Activated naive CD8-positive, alpha-beta T cell treated with anti-CD3 and anti-CD28 coated beads for 36 hours (primary cell): ENCODE measurements at places on chromosomes 7 and 10.
A peak's percentile ranks its signal among the peaks of the same experiment; 100 is the strongest.

- no peak for DNase-seq
- no peaks in the 10 kb centered on the region for H3K36me3 ChIP-seq
- H3K27ac ChIP-seq: no peak overlapping the region
- H3K4me1 ChIP-seq: peaks cover 18% of the 10 kb centered on the region
Observed at GRCh38 chr7:17041324-17041723, 159.5 kb upstream of the AGR3 start.

DNA sequence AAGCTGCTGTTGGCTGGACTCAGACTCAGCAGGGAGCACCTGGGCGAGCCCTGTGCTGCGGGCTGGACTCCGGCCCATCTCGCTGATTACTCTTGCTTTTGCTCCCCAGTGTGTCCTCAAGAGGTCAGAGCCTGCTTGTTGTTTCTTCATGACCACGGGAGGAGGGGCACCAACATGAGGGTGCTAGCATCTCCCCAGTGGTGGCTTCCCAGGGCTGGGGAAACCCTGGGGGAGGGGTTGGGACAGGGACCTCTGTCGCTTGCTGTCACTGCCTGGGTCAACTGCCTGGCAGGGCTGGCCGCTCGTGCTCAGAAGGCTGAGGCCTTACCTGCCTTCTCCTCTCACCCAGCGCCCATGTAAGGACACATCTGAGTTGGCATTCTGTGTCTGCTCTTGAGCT, 152.3 kb upstream of the SHH start:
- peaks cover 3% of the 10 kb centered on the region for H3K36me3 ChIP-seq
- peaks cover 14% of the 10 kb centered on the region for H3K27me3 ChIP-seq
- peaks cover 15% of the 10 kb centered on the region for H3K4me1 ChIP-seq
- DNase-seq: no peak
- no peak overlapping the region for H3K27ac ChIP-seq
- H3K4me3 ChIP-seq: no peak overlapping the region

DNA sequence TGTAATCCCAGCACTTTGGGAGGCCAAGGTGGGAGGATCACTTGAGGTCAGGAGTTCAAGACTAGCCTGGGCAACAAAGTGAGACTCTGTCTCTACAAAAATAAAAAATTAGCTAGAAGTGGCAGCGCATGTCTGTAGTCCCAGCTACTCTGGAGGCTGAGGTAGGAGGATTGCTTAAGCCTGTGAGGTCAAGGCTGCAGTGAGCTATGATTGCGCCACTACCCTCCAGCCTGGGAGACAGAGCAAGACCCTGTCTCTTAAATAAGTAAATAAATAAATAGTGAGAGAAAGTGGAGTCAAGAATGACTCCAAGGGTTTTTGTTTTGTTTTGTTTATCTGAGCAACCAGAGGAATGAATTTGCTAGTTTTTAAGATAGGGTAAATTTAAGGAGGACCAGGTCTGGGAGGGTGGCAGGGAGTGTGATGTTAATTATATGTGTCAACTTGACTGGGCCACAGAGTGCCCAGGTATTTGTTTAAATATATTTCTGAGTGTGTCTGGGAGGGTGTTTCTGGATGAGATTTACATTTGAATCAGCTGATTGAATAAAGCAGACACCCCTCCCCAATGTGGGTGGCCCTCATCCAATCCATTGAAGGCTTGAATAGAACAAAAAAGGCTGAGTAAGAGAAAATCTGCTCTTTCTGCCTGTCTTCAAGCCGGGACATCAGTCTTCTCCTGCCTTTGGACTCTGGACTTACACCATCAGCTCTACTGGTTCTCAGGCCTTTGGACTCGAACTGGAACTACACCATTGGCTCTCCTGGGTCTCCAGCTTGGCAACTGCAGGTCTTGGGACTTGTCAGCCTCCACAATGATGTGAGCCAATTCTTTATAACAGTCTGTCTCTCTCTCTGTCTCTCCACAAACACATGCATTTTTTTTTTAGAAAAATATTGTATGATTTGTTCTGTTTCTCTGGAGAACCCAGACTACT, 23.5 kb downstream of the IMPDH1 start:
- no peak overlapping the region for H3K4me3 ChIP-seq
- peaks cover 10% of the 10 kb centered on the region for H3K27me3 ChIP-seq
- no peaks in the 10 kb centered on the region for H3K36me3 ChIP-seq
- no peak for DNase-seq

- peaks cover 19% of the 10 kb centered on the region for H3K27me3 ChIP-seq
- H3K4me3 ChIP-seq: no peak overlapping the region
- H3K36me3 ChIP-seq: no peaks in the 10 kb centered on the region
- no peak overlapping the region for H3K27ac ChIP-seq
Observed at GRCh38 chr7:94406696-94407095, 12.0 kb downstream of the COL1A2 start.

- DNase-seq: no peak
- peaks cover 1% of the 10 kb centered on the region for H3K4me1 ChIP-seq
- no peaks in the 10 kb centered on the region for H3K27me3 ChIP-seq
- no peak overlapping the region for H3K27ac ChIP-seq
- H3K36me3 ChIP-seq: peaks cover 6% of the 10 kb centered on the region
Observed at GRCh38 chr10:71357792-71358265, 38.8 kb downstream of the SLC29A3 start.

DNA sequence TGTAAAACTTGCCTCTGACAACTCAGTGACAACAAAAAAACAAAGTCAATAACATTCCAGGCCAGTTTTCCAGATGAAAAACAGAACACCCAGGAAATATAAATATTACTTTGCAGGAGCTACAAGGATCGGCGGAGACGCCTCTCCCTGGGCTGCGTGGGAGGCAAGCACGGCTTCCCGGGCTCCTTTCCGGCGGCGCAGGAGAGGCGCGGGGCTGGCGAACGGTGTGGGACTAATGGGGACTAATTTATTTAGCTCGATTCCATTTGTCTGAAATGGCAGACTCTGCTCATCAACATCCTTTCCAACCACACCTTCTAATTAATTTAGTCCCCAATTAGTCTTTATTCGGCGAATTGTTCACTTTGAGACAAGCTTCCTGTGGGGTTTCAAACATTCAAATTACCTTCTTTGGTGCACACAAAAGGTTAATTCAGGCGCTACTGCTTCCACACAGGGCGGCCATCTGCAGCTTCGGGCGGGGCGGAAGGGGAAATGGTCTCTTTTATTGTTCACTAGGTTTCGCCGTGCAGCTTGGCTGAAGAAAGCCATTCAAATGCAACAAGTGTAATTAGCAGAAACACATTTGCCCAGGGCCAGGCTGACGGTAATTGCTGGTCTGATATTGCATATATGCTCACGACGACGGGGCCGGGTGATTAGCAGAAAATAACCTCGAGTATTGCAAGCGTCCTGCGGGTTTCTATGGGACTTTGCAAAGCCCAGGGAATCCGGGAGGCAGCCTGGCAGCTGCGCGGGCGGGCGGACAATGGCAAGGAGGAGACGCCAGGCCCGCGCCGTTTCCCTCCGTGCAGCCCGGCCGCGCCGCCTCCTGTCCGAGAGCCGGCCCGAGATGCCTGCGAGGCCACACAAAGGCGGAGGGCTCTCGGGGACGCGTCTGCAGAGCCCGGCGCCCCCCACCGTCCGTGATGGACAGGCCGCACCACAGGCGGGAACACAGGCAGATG, 270.1 kb downstream of the PTPRN2 start:
- H3K27ac ChIP-seq: no peak overlapping the region
- no peak for DNase-seq
- no peak overlapping the region for H3K4me3 ChIP-seq
- H3K27me3 ChIP-seq: peaks cover 30% of the 10 kb centered on the region

- H3K36me3 ChIP-seq: no peaks in the 10 kb centered on the region
- H3K4me1 ChIP-seq: no peaks in the 10 kb centered on the region
- DNase-seq: no peak
- no peak overlapping the region for H3K27ac ChIP-seq
- no peaks in the 10 kb centered on the region for H3K27me3 ChIP-seq
Observed at GRCh38 chr7:154903083-154903731, 99.7 kb downstream of the PAXIP1 start.

DNA sequence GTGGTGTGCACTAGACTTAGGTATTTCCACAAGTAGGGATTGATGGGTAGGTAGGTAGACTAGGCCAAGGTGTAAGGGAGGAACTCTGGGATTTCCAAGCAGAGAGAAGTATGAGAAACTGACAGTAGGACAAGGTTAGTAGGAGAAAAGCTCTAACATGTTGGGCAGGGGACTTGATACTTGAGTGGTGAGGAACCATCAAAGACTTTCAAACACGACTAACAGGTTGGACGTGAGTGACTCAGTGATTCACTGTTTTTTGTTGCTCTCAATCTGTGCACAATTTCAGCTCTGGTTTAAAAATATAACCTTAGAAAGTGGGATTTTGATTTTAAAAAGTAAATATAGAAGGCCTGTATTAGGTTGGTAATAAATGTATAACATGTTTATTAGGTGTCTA, 44.4 kb downstream of the KLHDC10 start:
- H3K27me3 ChIP-seq: no peaks in the 10 kb centered on the region
- no peak for DNase-seq
- H3K4me1 ChIP-seq: peaks cover 5% of the 10 kb centered on the region
- peaks cover 13% of the 10 kb centered on the region for H3K36me3 ChIP-seq
- H3K4me3 ChIP-seq: no peak overlapping the region

- DNase-seq: no peak
- H3K4me1 ChIP-seq: peaks cover 4% of the 10 kb centered on the region
- no peak overlapping the region for H3K4me3 ChIP-seq
- peaks cover 3% of the 10 kb centered on the region for H3K36me3 ChIP-seq
Observed at GRCh38 chr7:135094472-135095237, 53.2 kb upstream of the TMEM140 start.

GRCh38 chr10:117408436-117409384, 33.5 kb upstream of the PDZD8 start:
- no peak overlapping the region for H3K4me3 ChIP-seq
- no peaks in the 10 kb centered on the region for H3K4me1 ChIP-seq
- H3K36me3 ChIP-seq: no peaks in the 10 kb centered on the region
- no peak overlapping the region for H3K27ac ChIP-seq
- DNase-seq: no peak

- H3K27ac ChIP-seq: no peak overlapping the region
- no peak for DNase-seq
- peaks cover 4% of the 10 kb centered on the region for H3K36me3 ChIP-seq
- H3K4me1 ChIP-seq: peaks cover 2% of the 10 kb centered on the region
- H3K27me3 ChIP-seq: no peaks in the 10 kb centered on the region
Observed at GRCh38 chr7:138837627-138838026, 39.6 kb upstream of the ATP6V0A4 start.

GRCh38 chr7:142539901-142540300, 209.4 kb upstream of the PRSS1 start:
- H3K27ac ChIP-seq: peak overlapping the region; percentile 62
- H3K27me3 ChIP-seq: no peaks in the 10 kb centered on the region
- H3K36me3 ChIP-seq: no peaks in the 10 kb centered on the region
- DNase-seq: no peak
- peaks cover 24% of the 10 kb centered on the region for H3K4me1 ChIP-seq

GRCh38 chr10:45550903-45551786, 121.4 kb downstream of the ZFAND4 start:
- DNase-seq: no peak
- H3K4me1 ChIP-seq: peaks cover 13% of the 10 kb centered on the region
- H3K36me3 ChIP-seq: peaks cover 5% of the 10 kb centered on the region
- H3K4me3 ChIP-seq: no peak overlapping the region

GRCh38 chr10:92313750-92314149, 22.8 kb downstream of the MARCHF5 start:
- no peak for DNase-seq
- H3K4me3 ChIP-seq: no peak overlapping the region
- H3K4me1 ChIP-seq: peaks cover 17% of the 10 kb centered on the region
- no peaks in the 10 kb centered on the region for H3K27me3 ChIP-seq

GRCh38 chr10:79248341-79249185, 98.7 kb upstream of the PPIF start:
- peak overlapping the region; percentile 73 for H3K27ac ChIP-seq
- H3K27me3 ChIP-seq: no peaks in the 10 kb centered on the region
- peak overlapping the region; percentile 70 for H3K4me3 ChIP-seq
- no peak for DNase-seq

DNA sequence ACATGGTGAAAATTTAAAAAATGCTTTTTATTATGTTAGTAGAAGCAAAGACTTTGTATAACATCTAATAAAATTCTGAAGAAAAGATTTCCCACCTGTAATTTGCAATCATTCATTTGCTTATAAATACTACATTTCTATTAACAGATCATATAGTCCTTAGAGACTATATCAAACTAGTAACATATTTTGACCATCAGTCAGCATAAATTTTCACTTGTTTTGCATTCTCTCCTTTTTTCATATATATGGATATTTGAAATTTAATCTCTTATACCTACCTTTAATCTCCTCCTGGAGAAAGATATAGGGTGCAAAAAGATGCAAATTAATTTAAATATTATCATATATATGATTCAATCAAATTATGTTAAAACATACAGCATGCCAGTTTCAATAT, 16.9 kb upstream of the TAS2R16 start:
- H3K27me3 ChIP-seq: no peaks in the 10 kb centered on the region
- DNase-seq: no peak
- no peaks in the 10 kb centered on the region for H3K4me1 ChIP-seq

DNA sequence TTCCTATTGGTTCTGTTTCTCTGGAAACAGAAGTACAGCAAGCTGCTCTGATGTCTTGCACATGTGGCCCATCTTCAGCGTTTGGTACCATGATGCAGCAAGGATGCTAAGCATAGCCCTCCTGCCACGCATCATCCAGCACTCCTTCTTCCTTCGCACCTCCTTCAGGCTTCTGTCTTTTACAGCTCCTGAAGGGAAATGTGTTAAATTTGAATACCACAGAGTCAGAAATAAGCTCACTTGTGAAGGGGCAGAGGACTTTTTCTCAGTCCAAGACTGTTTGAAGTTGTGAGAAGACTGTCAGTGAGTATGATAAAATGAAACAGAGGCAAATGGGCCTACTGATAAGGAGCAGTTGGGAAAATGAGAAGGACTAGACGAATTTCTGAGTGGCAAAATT, 20.7 kb downstream of the TSPAN13 start:
- no peaks in the 10 kb centered on the region for H3K4me1 ChIP-seq
- no peaks in the 10 kb centered on the region for H3K36me3 ChIP-seq
- no peak overlapping the region for H3K4me3 ChIP-seq
- no peak overlapping the region for H3K27ac ChIP-seq
- DNase-seq: no peak

- no peak overlapping the region for H3K4me3 ChIP-seq
- H3K4me1 ChIP-seq: peaks cover 6% of the 10 kb centered on the region
- no peak overlapping the region for H3K27ac ChIP-seq
- DNase-seq: no peak
- peaks cover 17% of the 10 kb centered on the region for H3K27me3 ChIP-seq
- no peaks in the 10 kb centered on the region for H3K36me3 ChIP-seq
Observed at GRCh38 chr10:81865581-81865980, 9.4 kb upstream of the NRG3 start.

GRCh38 chr10:110176141-110177030, 31.0 kb upstream of the MXI1 start:
- no peak for DNase-seq
- H3K36me3 ChIP-seq: no peaks in the 10 kb centered on the region
- H3K4me1 ChIP-seq: peaks cover 4% of the 10 kb centered on the region
- H3K4me3 ChIP-seq: no peak overlapping the region
- peaks cover 76% of the 10 kb centered on the region for H3K27me3 ChIP-seq

DNA sequence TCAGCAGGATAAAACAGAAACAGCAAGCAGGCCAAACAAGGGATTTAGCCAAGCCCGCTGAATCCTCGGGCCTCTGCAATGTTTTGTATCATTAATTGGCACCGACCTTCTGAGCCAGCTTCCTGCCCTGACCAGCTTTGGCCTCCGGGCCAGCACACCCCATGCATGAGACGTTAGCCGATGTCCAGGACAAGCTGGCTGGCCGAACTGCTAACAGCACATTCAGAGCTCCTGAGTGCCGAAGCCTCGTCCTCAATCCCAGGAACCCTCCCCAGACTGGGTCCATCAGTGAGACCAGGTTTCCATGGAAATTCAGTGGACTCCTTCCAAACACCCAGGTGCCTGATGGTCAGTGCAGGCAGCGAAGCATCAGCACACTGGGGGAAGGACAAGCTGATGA, 134.3 kb upstream of the PFKP start:
- DNase-seq: no peak
- H3K4me3 ChIP-seq: no peak overlapping the region
- no peaks in the 10 kb centered on the region for H3K36me3 ChIP-seq
- H3K27me3 ChIP-seq: peaks cover 35% of the 10 kb centered on the region
- H3K27ac ChIP-seq: no peak overlapping the region
